Epithelial cell of prostate (primary cell): ENCODE measurements at places on chromosomes 16 and 17.

DNA sequence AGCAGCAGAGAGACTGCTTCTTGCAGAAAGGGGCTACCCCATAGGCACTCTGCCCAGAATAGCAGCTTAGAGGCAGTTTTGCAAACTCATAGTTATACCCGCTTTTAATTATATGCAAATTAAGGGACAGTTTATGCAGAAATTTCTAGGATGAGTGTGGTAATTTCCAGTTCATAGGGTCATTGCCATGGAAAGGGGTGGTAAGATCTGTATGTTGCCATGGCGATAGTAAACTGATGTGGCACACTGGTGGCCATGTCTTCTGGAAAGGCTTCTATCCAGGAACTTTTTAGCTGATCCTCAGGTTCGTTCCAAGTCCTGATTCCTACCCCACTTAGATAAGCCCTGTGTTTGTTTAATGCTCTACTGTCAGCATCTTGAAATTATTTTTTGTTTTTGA is 6.2 kb downstream of the STXBP4 start:
- DNase-seq: no peak

GRCh38 chr16:66020642-66021041 is 345.8 kb upstream of the CDH5 start:
- DNase-seq: peak; percentile 6

GRCh38 chr17:74862108-74862901 is 2.6 kb upstream of the GRIN2C start:
- no peak for DNase-seq

- DNase-seq: no peak
These were observed 258.1 kb upstream of the SALL1 start for GRCh38 chr16:51409001-51409675.

- no peak for DNase-seq
These were observed 21.4 kb downstream of the RPTOR start for GRCh38 chr17:80566054-80566400.
